ENCODE measurements at places on chromosomes 2 and 18. TPM values are rescaled to one million over a fixed set of nuclear protein-coding genes. Genes with fewer than 3 reads are reported as not detected.

C2orf15 gene
- total RNA-seq = not detected

WNT10A gene
- total RNA-seq = not detected

UGT1A5 gene
- total RNA-seq = not detected

CFC1 gene
- not detected for total RNA-seq

PROKR1 gene
- not detected for total RNA-seq

DYSF gene
- total RNA-seq = 7.6 TPM

HYCC2 gene
- total RNA-seq = 4.7 TPM

ERMN gene
- not detected for total RNA-seq

RTP5 gene
- total RNA-seq = not detected

SPP2 gene
- not detected for total RNA-seq

MPV17 gene
- total RNA-seq = 139 TPM

C1QL2 gene
- total RNA-seq = not detected

B4GALT6 gene
- 2.7 TPM for total RNA-seq

RTKN gene
- total RNA-seq = 13.9 TPM

PAX3 gene
- 0.69 TPM for total RNA-seq

DOCK10 gene
- 3.8 TPM for total RNA-seq

ALK gene
- not detected for total RNA-seq

IL36B gene
- not detected for total RNA-seq

INPP5D gene
- 0.10 TPM for total RNA-seq

TMEM169 gene
- not detected for total RNA-seq

MYCN gene
- 0.37 TPM for total RNA-seq

SOCS6 gene
- total RNA-seq = 11.8 TPM

ALPP gene
- total RNA-seq = not detected

RNF125 gene
- 1.3 TPM for total RNA-seq

DSG1 gene
- not detected for total RNA-seq

TDRD15 gene
- total RNA-seq = not detected

APLF gene
- 4.6 TPM for total RNA-seq

RAD51AP2 gene
- total RNA-seq = not detected

DPP4 gene
- total RNA-seq = 101 TPM

UPP2 gene
- not detected for total RNA-seq

GCG gene
- not detected for total RNA-seq

ACTG2 gene
- total RNA-seq = 1.3 TPM

KLHL30 gene
- total RNA-seq = 0.06 TPM

SLC5A7 gene
- total RNA-seq = not detected

LINC00305 gene
- not detected for total RNA-seq

SLC9A2 gene
- total RNA-seq = not detected

EMX1 gene
- total RNA-seq = not detected

CRIM1 gene
- total RNA-seq = 68.2 TPM

Data from cardiac ventricle fibroblast (primary cell).